ENCODE measurements at places on chromosomes 5 and 9. TPM values are rescaled to one million over a fixed set of nuclear protein-coding genes. Genes with fewer than 3 reads are reported as not detected.

DNA sequence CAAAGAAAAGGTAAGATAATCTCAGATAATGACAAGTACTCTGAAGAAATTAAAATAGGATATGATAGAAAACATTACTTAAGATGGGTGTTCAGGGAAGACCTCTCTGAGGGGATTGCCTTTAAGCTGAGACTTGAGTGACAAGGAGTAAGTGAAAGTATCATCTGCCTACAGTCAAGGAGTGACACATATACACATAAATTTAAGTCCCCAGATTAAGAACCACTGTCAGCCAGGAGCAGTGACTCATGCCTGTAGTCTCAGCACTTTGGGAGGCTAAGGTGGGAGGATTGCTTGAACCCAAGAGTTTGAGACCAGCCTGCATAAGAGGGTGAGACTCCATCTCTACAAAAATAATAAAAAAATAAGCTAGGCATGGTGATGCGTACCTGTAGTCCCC is 19.7 kb upstream of the ANKHD1 start:
- H3K4me3 ChIP-seq: no peak overlapping the region
- H3K36me3 ChIP-seq: no peaks in the 10 kb centered on the region
- DNase-seq: no peak
- no peaks in the 10 kb centered on the region for H3K27me3 ChIP-seq
- no peak overlapping the region for H3K27ac ChIP-seq

DNA sequence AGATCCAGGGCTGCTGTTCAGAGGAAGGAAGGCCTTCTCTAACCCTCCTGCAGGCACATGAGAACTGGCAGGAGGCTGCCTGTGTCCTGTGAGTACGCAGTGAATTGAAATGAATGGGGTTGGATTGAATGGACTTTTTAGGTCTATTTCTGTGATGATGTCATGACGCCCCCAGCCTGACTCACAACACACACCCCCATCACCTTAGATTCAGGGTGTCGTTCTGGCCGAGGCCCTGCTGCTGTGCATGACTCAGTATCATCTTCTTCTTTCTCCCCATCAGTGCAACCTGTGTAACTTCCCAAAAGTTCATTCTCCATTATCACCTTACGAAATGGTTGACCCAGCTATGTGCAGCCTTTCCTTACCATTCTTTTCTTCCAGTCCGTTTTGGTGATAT is 5.4 kb downstream of the PCAT7 start:
- H3K4me1 ChIP-seq: no peaks in the 10 kb centered on the region
- H3K4me3 ChIP-seq: no peak overlapping the region
- H3K36me3 ChIP-seq: peaks cover 4% of the 10 kb centered on the region
- no peak for DNase-seq

- DNase-seq: no peak
- H3K36me3 ChIP-seq: no peaks in the 10 kb centered on the region
- no peaks in the 10 kb centered on the region for H3K4me1 ChIP-seq
- no peak overlapping the region for H3K27ac ChIP-seq
Observed at GRCh38 chr5:109668668-109669422, 20.9 kb upstream of the MAN2A1 start.

SV2C gene
- polyA plus RNA-seq: 0.04 TPM

PRDM9 gene
- polyA plus RNA-seq: not detected

DNA sequence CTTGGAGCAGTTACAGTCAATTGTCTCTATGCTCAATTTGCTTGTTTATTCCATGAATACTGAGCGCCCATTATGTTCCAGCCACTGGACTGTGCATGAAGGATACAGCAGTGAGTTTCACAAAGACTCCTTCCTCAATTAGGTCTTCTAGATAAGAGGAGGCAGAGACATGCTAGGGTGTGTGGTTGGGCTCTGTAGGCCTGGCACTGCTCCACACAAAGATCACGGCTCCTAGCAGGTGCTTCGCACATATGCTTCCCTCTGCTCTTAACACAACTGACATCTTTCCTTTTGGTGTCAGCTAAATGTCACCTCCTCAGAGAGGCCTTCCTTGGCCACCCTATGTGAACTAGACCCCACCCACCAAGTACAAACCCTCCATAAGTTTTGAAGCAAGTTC is 10.9 kb downstream of the IL12B start:
- H3K4me3 ChIP-seq: no peak overlapping the region
- no peak overlapping the region for H3K27ac ChIP-seq
- no peak for DNase-seq
- no peaks in the 10 kb centered on the region for H3K4me1 ChIP-seq

- no peaks in the 10 kb centered on the region for H3K36me3 ChIP-seq
- H3K27me3 ChIP-seq: no peaks in the 10 kb centered on the region
- no peak for DNase-seq
- no peak overlapping the region for H3K4me3 ChIP-seq
- H3K27ac ChIP-seq: no peak overlapping the region
Observed at GRCh38 chr5:132020568-132021339, 9.3 kb upstream of the ACSL6 start.

DNA sequence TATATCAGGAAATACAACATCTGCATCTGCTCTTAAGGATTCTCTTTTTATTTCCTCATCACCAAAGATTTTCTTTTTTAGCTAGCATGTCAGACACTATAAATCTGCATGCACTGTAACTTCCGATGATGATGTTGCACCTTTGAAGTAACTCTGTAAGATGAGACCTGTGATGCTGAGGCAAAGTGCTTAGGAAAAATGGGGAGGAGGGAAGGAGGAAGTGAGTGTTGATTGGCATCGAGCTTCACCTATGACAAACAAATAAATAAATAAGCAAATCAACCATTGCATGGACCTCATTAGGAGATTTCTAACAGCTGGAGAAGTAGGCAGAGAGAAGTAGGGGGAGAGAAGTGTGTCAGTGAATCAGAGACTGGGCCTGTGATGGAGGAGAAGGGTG is 52.6 kb downstream of the ENC1 start:
- no peaks in the 10 kb centered on the region for H3K36me3 ChIP-seq
- no peak overlapping the region for H3K27ac ChIP-seq
- H3K4me1 ChIP-seq: peaks cover 24% of the 10 kb centered on the region
- H3K4me3 ChIP-seq: no peak overlapping the region
- no peak for DNase-seq

GRCh38 chr5:118459490-118459889 is 528.9 kb downstream of the DTWD2 start:
- no peak overlapping the region for H3K4me3 ChIP-seq
- no peak overlapping the region for H3K27ac ChIP-seq
- H3K4me1 ChIP-seq: no peaks in the 10 kb centered on the region
- no peaks in the 10 kb centered on the region for H3K27me3 ChIP-seq

SHC3 gene
- 0.03 TPM for polyA plus RNA-seq

DNA sequence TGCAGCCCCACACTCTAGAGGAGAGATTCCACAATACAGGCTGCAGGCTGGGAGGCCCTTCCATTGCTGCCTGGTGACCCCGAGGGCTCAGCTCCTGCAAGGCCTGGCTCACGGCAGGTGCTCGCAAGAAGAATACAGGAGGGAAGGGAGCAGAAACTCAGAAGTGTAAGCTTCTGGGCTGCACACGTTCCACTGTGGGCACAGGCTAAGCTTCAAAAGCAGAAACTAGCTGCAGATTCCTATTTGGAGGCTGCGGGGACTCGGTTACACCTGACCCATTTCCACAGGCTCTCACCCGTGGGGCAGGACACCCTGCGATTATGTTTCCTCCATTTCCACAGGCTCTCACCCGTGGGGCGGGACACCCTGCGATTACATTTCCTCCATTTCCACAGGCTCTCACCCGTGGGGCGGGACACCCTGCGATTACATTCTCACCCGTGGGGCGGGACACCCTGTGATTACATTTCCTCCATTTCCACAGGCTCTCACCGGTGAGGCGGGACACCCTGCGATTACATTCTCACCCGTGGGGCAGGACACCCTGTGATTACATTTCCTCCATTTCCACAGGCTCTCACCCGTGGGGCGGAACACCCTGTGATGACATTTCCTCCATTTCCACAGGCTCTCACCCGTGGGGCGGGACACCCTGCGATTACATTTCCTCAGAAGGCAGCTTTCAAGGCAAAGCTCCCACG is 10.3 kb downstream of the LPCAT1 start:
- no peaks in the 10 kb centered on the region for H3K4me1 ChIP-seq
- no peaks in the 10 kb centered on the region for H3K27me3 ChIP-seq
- H3K36me3 ChIP-seq: peaks cover 1% of the 10 kb centered on the region
- no peak overlapping the region for H3K27ac ChIP-seq
- no peak overlapping the region for H3K4me3 ChIP-seq
- peak; percentile 9 for DNase-seq

GRCh38 chr9:99312736-99313135 is 90.7 kb downstream of the SEC61B start:
- no peaks in the 10 kb centered on the region for H3K27me3 ChIP-seq
- no peaks in the 10 kb centered on the region for H3K4me1 ChIP-seq
- H3K36me3 ChIP-seq: no peaks in the 10 kb centered on the region
- H3K4me3 ChIP-seq: no peak overlapping the region
- no peak overlapping the region for H3K27ac ChIP-seq
